NCI-H2107 (cell line): ENCODE measurements at places on chromosomes 5 and 9.
A peak's percentile ranks its signal among the peaks of the same experiment; 100 is the strongest.

DNA sequence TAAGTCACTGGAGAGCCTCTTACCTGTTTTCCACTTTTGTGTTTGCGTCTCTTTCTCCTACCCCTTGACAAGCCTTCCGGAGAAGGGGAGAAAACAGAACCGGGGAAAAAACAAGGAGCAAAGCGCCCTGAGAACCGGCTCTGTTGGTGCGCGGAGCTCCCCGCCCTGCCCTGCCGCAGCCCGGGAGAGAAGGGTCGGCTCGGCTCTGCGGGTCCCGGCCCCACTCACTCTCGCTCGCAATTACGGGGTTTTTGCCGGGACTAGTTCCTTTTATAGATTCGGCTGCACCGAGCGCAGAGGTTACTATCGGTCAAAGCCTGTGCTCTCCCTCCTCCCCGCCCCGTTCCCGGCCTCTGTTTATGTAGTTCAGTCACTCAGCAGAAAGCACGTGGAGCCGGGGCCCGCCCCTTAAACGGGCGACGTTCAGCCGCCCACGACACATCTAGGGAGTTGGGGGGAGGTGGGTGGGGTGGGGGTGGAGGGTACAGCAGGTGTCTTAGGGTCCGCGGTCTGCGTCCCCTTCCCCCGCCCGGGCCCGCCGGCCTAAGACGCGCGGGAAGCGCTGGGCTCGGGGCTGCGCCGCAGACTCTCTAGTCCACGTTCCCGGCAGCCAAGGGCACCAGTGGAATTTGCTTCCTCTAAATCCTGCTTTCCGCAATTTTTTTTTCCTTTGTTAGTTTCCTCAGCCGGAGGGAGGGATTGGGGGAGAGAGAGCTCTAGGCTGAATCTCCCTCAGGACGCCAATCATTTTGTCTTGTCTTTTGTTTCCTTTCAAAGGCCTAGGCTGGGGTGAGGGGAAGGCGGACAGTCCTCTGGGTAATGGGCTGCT, at the start of gene ABCA1:
Gene ABCA1 (minus strand): TSS at position 244 of the 829 bp plus-strand sequence. CDS start 24,476 bp downstream, outside the sequence.
- peak; percentile 18 for DNase-seq

- no peak for DNase-seq
These were observed 15.0 kb downstream of the ICE1 start for GRCh38 chr5:5437227-5438172.

GRCh38 chr9:131865446-131866195, 125.7 kb upstream of the RAPGEF1 start:
- DNase-seq = no peak

DNA sequence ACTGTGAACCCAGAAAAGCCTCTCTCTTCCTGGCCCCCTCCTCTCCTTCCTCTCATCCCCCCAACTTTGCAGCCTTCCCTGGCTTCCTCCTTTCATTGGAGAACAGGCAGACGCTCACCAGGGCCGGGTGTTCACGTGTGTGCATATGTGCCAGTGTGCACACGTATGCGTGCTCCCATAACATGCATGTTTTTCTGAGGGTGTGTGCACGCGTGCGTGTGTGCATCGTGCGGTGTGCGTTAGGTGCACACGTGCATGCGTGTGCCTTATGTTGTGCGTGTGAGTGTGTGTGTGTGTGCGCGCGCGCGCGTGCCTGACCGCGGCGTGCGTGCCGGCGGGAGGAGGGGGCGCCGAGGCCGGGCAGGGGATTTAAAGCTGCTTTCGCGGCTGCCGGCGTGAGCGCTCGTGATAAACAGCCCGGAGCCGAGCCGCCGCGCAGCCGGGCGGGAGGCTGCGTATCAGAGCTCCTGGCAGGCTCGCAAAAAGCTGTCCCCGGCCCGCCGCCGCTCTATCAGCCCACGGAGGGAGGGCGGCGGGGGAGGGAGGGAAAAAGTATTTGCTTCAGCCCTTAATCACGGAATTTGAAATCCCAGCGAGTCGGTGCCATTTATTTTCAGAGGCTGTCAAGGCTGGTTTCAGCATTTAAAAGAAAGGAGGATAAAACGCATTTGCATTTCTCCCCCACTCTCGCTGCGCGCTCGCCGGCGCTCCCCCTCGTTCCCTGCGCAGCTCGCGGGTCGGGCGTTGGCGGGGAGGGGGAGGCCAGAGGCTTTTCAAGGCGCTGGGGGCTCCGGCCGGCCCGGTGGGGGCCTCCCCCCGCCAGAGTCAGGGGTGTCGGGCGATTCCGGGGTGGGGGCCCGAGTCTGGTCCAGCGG, 183.9 kb downstream of the C9orf50 start:
- no peak for DNase-seq

DNA sequence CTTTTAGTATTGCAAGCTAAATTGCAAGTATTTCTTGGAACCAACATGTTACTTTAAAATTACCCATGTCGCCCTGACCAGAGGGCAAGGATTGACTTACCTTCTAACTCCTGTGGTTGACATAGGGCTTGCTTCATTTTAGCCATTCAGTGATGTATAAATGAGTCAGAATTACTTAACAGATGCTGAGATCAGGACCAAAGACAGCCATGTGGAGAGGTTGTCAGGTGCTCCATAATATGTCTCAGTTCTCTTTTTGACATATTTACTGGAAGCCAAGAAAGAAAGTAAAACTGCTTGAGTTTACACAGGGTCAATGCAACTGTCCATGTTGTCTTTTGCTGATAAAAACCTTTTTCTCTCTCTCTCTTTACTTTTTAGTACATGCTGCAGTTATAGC, 33.2 kb downstream of the F2RL2 start:
- DNase-seq = no peak

GRCh38 chr9:126162611-126163381, 163.8 kb upstream of the MVB12B start:
- DNase-seq = no peak

GRCh38 chr9:13860946-13861640, 452.8 kb downstream of the NFIB start:
- no peak for DNase-seq

DNA sequence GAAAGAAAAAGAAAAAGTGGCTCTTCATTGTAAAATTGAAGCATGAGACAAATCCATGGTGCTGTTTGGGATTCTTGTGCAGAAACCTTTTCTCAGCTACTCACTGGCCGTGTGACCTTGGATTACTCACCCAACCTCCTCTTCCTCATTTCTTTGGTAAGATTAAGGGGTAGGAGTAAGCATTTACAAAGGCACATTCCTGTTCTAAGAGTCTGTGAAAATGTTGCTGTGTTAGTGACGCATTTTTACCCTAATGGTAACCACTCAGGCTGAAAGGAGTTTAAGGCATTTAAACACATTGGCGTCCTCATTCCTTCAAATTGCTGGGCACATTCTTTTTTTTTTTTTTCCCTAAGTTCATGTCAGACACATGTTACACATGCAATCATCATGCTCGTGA, 4.3 kb downstream of the RAI14 start:
- no peak for DNase-seq

DNA sequence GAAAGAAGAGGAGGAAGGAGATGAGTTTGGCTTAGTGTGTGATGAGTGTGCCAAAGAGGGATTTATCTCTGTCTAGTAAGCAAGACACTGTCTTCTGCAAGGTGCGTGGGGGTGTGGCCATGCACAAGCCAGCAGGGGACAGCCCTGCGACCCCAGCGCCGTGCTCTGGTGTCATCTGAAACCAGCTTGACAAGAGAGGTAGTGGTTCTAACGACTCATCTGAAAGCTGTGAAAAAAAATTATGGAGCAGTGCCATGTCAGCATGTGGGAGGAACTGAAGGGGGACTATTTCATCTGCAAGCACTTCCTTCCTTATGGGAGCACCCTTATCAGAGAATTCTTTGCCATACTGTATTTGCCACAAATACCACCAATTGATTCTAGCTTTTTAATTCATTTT, 398.6 kb downstream of the PSAT1 start:
- DNase-seq = peak; percentile 46
